ENCODE measurements at places on chromosomes 3 and 15.

GRCh38 chr15:96243701-96244100, 86.8 kb upstream of the NR2F2 start:
- no peak for DNase-seq

DNA sequence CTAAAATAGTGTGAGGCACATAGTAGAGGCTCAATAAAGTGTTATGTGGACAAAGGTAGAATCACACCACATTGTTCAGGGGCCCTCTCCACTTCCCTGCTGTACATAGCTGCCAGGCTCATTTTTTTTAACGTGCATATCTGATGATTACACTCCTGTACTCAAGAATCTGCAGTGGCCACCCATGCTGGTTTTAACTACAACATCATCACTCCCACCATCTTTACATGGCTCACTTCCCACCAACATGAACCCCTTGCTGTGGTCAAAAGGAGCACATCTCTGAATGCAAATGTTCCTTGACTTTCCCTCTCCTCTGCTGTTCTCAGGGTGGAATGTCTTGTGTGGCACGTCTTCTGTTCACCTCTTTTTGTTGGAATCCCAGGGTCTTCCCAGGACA, 76.7 kb downstream of the FEM1B start:
- no peak for DNase-seq

DNA sequence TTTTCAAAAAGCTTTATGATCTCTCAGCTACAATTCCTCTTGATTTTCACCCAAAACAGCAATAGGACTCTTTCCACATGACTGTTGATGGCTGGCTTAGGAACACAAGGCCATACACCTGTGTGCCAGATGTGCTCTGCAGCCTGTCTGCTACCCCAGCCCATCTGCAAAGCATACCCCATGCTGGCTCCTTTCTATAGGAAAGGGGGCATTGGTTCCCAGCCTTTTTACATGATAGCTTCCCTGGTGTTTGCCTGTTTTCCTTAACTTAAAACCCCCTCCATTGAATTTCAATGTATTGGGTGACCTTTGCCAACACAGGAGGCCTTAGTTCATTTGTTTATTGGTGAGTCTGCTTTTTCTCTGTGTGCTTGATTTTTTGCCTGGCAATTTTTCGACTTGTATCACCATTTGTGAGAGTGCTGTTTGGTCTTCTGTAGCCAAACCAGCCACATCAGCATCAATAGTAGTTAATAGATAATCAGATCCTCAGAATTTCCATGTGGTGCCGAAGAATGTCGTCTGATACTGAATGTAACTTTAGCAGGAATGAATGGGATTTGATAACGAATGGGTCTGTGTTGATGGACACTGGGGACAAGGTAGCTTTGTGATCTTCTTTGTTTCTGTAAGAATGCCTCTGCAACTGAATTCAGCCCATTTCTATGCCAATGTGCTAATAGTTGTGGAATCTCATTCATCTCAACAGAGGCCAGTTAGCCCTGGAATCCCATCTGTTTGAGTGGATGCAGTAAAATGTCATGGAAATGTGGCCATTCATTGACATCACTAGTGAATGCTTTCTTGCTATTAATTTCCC, 272.2 kb upstream of the RARB start:
- DNase-seq: no peak

GRCh38 chr3:105516972-105517371, 150.3 kb downstream of the ALCAM start:
- DNase-seq: no peak

- no peak for DNase-seq
Measured at GRCh38 chr3:54079730-54080325, 42.5 kb upstream of the CACNA2D3 start.

DNA sequence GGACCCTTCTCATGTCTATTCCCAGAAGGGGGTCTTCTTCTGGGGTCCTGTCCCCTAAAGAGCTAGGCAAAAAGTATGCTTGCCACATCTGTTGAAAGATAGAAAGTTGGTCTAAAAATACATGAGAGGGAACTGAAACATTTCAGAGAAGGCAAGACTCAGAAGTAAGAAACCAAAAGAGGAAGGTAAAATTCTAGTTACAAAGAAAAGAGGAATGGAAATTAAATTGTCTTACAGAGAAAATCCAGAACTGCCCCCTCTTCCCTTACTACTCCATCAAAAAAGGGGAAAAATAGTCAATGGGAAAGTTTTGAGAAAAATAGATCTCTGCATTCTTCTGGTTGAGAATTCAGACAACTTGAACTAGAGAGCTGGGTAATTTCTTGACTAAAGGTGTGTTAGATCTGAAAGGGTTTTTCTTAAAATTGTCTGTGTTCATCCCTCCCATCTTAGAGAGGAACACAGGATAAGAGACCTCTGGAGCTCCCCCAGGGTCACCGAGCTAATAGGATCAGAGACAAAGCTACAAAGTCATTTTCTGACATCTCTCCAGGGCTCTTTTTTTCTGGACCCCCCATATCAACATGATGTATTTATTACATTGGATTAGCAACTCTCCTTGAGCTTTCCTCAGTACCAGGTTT, 32.3 kb upstream of the CCR2 start:
- DNase-seq: no peak

DNA sequence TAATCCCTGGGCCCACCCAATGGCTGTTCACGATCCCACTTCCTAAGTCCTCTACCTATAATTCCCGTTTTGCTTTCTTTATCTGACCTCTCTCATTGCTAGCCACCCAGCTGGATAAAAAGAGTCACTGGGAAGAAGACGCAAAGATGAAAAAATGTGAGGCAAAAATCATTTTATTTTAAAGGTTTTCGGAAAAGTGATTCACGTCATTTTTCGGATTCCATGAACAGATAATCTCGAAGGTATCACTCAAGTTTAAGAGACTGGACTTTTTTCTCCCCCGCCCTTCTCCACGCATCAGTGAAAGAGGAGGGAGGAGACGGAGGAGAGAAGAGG, 266.6 kb downstream of the CGGBP1 start:
- DNase-seq: no peak

DNA sequence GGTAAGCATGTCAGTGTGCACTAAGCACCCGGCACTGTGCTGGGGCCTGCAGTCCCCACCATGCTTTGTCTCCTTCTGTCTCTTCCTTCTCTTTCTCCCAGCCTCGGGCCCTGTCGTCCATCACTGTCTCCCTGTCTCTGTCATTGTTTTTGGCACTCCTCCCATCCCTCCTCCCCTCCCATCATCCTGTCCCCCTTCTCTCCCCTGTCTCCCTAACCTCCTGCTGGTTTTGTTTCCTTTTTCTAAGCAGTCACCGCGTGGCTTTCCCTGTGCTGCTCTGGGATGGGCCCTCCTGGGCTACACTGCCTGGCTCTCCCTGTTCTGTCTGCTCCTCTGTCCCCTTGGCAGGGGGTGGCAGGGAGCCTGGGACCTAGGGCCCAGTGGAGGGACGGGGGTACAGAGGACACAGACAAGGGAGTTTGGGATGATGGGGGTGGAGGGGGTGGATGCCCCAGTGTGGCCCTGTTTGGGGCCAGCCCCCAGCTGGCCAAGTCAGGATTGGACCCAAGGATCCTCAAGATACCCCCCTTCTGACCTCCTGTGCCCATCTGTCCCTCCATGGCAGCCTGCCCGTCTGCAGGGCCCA, 5.7 kb downstream of the CHST13 start:
- no peak for DNase-seq

Data from WERI-Rb-1 (cell line).